ENCODE measurements at places on chromosomes 12 and 14.
A peak's percentile ranks its signal among the peaks of the same experiment; 100 is the strongest.

GRCh38 chr12:4908684-4909409, 858 bp upstream of the KCNA1 start:
- DNase-seq, result no peak

- DNase-seq, result no peak
Measured at GRCh38 chr14:99407416-99407815, 73.2 kb downstream of the SETD3 start.

DNA sequence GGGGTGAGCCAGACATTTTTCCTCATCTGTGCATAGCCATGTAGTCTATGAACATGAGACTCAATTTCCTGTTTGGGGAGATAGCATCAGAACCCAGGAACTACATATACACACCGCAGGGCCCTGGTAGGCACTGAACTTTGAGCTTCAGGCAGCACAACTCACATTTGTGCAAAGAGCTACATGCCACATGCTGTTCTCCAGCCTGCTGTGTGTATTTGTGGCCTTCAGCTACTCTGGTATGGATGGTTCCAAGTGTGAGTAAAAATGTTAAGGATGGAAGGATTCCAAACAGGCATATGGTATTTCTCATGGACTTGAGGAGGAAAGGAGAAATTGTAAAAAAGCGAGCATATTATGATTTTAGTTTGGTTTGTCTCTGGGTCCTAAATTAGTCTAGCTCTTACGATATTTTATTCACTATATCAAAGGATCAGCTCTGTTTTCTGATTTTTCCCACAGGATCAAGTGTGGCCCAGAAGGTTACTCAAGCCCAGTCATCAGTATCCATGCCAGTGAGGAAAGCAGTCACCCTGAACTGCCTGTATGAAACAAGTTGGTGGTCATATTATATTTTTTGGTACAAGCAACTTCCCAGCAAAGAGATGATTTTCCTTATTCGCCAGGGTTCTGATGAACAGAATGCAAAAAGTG, 422.4 kb upstream of the OR4E1 start:
- no peak for DNase-seq

DNA sequence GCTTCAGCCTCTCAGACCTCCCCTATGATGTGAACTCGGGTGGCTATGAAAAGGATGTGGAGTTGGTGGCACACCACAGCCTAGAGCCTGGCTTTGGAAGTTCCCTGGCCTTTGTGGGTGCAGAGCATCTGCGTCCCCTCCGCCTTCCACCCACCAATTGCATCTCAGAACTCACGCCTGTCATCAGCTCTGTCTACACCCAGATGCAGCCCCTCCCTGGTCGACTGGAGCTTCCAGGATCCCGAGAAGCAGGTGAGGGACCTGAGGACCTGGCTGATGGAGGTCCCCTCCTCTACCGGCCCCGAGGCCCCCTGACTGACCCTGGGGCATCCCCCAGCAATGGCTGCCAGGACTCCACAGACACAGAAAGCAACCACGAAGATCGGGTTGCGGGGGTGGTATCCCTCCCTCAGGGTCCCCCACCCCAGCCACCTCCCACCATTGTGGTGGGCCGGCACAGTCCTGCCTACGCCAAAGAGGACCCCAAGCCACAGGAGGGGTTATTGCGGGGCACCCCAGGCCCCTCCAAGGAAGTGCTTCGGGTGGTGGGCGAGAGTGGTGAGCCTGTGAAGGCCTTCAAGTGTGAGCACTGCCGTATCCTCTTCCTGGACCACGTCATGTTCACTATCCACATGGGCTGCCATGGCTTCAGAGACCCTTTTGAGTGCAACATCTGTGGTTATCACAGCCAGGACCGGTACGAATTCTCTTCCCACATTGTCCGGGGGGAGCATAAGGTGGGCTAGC, 7.0 kb upstream of the RPS26 start:
- no peak for DNase-seq

DNA sequence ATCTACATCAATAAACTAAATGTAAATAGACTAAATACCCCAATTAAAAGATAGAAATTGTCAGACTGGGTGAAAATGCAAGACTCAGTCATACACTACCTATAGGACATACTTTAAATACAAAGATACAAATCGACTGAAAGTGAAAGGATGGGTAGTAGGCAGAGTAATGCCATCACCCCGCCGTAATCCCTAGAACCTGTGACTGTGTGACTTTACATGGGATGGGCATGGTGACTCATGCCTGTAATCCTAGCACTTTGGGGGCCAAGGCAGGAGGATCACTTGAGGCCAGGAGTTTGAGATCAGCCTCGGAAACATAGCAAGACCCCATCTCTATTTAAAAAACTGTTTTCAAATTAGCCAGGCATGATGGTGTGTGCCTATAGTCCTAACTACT, 2.6 kb upstream of the EVL start:
- no peak for DNase-seq

- DNase-seq, result peak; percentile 59
Measured at GRCh38 chr12:105107171-105107493, 399 bp upstream of the WASHC4 start.

DNA sequence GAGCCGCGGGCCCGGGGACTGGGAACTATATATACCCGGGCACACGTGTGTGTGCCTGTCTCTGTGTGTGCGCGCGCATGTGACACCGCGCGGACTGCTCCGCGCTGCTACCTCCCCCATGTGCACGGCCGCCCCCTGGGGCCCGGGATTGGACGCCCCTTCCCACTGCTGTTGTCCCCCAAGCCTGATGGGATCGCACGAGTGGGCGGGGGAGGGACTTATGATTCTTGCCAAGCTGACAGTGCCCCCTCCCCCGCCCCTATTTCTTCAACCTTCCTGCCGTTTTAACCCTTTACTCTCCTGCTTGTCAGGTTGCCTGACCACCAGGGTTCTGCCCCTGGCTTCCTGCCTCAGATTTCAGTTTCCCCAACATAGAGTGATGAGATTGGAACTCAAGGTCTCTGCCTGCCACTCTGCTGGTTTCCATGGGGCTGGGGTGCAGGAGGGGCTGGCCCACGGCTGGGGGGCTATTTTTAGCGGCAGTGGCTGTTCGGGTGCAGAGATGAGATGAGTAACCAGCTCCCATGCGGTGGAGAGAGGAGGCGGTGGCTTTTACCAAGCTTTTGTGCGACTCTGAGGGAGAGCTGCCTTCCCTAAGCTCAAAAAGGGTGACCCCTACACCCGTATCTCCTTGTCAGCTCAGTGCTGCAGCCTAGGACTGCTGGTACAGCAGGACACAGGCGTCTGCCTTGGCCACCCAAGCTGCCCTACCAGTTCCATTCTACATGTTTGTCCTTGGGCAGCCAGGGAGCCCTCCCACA, at the start of gene DDN:
TSS of gene DDN (minus strand) at position 5 of the 761 bp plus-strand sequence. CDS start 88 bp downstream, outside the sequence.
- no peak for DNase-seq

DNA sequence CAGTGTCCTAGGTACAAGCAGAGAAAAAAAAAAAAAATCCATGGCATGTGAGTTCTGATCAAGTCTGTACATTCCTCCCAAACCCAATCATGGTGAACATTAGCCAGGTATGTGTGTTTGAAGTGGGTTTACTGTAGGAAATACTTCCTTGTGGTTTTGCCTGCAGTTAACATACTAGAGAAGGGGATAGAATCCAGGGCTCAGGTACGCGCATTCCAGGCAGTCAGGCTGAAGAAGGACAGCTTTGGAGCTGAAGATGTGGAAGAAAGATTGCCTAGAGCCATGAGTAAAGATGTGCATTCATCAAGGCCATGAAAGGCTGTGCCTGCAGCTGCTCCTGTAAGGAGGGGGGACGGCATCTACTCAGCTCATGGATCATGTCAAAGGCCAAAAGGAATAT, 88.2 kb upstream of the NTF3 start:
- DNase-seq, result no peak

DNA sequence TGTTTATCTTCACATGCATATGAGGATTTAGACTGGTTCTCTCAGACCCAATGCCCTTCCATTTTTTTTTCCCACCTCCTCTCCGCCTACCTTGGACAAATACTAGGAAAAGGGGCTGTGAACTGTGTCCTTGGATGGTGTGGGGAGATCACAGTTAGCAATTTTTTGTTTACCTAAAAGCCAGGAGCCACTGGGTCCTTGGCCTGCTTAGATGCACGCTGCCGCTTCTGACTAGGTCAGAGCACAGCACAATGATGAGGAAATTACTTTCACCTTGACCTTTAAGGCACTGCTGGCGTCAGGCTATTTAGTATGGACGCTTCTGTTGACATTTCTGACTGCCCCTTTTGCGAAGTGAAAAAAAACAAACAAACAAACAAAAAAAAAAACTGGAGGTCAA, 1.9 kb downstream of the CCDC38 start:
- no peak for DNase-seq

GRCh38 chr14:100325231-100325632, 2.1 kb downstream of the SLC25A47 start:
- no peak for DNase-seq

DNA sequence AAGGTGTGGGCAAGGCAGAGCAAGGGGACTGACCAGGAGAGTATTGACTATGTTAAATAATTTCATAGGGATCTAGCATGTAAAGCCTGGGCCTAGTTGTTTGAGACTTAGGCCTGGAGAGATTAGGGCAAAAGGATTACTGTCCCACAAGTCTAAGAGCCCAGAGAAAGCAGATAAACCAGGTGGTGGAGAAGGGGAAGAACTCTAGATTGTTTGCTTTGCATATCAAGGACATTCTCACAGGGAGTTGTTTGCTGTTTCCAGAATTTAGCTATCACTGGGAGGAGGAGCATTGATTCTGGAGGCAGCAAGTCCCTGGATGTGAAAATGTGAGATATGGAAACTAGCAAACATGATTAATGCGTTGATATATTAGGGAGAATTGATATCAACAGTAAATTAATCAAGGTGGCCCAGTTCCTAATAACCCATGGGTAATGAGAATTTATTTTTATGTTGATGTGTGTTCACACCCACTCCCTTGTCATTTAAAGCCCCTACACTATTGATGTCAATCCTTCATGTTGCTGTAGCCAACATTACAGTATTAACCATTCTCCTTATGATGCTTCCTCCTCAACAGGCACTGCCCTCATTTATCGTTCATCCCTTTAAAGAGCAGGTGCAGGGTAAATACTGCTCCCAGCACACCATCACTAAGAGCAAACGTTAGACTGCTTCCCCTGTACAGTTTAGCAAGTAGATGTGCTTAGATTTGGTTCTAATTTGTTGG, 1666.7 kb upstream of the FLRT2 start:
- DNase-seq, result no peak

GRCh38 chr12:278046-278445, 15.4 kb upstream of the SLC6A13 start:
- no peak for DNase-seq

GRCh38 chr14:30999038-30999773, 26.2 kb upstream of the AP4S1 start:
- no peak for DNase-seq

- no peak for DNase-seq
Measured at GRCh38 chr14:96623676-96624484, 121.7 kb downstream of the PAPOLA start.

GRCh38 chr14:95597784-95598211, 62.9 kb downstream of the GLRX5 start:
- DNase-seq, result peak; percentile 5

DNA sequence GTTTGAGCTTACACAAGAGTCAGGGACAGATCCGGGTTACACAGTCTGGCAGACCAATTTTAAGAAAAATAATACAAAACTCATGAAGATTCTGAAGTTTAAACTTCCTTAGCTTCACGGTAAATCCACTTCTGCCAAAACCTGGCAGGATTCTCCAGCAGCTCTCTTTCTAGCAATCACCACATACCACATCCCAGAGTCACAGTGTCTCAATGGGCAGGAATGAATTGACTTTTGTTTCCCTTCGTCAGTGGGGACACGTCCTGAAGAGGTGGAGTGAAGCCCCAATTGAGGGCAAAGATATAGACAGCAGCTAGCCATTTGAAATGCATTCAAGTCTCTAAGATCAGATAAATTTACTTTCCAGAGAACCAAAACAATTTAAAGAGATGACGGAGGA, 117.1 kb upstream of the ARHGAP5 start:
- no peak for DNase-seq

DNA sequence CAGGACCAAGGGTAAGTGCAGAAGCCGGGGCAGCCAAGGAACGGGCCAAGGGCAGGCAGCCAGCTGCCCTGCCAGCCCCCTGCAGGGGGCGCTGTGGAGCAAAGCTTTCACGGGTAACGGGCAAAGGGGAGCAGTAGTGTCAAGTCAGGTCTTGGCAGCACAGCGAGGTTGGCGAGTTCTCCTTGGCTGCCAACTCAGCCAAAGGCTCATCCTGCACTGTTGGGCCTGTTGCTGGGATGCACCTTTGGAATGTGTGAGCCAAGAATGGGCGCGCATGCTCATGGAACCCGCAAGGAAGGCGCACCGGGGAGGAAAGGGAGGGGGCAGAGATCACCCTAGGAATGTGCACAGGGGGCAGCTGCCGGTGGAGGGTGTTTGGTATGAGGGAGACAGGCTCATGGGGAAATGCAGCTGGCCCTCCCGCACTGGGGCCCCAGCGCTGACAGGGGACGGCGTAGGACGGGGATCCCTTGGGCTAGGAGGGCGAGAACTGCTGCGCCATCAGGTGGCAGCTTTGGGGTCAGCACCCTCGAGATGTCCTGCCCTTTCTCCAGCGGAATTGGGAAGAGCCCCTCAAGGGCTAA, 138.0 kb downstream of the ASCL4 start:
- DNase-seq, result peak; percentile 1

DNA sequence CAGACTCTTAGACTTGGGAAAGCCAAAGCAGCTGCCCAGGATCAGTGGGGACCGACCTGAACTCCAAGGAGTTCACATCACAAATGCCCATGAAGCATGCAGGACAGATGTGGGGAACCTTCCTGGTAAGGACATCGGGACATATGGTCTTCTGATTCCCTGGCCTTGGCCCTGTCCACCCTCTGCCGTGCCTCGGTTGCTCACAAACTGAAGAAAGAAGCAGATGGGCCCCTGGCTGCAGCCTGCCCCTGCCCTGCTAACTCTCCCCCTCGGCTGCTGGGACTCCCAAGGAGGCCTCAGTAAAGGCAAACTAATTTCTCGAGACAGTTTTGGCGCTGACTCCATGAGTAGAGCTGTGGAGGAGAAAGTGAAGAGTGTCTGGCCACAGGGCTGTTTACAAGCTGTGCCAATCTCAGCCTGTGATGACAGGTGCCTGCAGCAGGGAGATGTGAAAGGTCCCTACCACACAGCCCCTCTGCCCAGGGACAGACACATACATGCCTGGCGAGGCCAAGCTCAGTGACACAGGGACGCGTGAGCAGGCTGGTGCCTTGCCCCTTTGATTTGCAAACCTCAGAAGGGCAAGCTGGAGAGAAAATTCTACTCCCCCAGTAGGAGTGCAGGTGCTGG, 48.6 kb downstream of the ISCA2 start:
- DNase-seq, result no peak

DNA sequence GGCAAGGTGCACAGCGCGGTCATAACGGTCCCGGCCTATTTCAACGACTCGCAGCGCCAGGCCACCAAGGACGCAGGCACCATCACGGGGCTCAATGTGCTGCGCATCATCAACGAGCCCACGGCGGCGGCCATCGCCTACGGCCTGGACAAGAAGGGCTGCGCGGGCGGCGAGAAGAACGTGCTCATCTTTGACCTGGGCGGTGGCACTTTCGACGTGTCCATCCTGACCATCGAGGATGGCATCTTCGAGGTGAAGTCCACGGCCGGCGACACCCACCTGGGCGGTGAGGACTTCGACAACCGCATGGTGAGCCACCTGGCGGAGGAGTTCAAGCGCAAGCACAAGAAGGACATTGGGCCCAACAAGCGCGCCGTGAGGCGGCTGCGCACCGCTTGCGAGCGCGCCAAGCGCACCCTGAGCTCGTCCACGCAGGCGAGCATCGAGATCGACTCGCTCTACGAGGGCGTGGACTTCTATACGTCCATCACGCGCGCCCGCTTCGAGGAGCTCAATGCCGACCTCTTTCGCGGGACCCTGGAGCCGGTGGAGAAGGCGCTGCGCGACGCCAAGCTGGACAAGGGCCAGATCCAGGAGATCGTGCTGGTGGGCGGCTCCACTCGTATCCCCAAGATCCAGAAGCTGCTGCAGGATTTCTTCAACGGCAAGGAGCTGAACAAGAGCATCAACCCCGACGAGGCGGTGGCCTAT, 875 bp downstream of the HSPA2 start:
- DNase-seq, result no peak

Data from fibroblast of pulmonary artery (primary cell).